ENCODE measurements at places on chromosomes 5 and 9.

DNA sequence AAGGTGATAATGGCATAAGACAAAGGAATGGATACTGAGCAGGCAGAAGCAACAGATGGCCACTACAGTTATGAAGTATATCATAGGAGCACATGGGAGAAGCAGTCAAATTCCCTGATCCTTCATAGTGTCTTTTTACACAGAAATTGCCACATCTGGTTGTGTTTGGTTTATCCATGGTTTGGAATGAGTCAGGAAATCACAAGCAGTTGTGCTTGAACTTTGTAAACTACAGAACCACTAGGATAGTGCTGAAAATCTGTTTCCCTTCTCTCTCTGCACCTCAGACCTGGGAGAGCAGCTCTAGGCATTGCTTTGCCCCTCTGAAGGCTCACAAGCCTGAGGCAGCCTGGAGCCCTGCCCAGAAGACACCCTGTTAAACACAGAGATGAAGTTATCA lies 134.0 kb downstream of the DMRT2 start:
- no peak for DNase-seq

- DNase-seq: no peak
Measured at GRCh38 chr5:176941951-176942350, 42.8 kb upstream of the HK3 start.

DNA sequence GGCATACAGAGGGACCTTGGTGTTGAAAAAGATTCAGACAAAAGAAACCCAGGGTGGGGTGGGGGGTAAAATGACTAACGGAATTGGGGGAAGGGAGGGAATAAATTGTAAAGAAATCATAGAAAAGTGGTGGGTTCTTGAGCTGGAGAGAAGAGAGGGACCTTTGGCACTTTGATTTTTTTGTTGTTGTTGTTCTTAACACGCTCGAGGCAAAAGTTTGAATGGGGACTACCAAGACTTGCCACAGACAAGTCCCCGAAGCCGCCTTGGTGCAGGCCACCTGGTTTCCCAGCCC lies 616 bp downstream of the VCAN start:
- DNase-seq: no peak

- no peak for DNase-seq
Measured at GRCh38 chr9:110364451-110364850, 26.8 kb upstream of the TXNDC8 start.

GRCh38 chr9:124629600-124629999 lies 122.4 kb upstream of the NR5A1 start:
- DNase-seq: no peak

DNA sequence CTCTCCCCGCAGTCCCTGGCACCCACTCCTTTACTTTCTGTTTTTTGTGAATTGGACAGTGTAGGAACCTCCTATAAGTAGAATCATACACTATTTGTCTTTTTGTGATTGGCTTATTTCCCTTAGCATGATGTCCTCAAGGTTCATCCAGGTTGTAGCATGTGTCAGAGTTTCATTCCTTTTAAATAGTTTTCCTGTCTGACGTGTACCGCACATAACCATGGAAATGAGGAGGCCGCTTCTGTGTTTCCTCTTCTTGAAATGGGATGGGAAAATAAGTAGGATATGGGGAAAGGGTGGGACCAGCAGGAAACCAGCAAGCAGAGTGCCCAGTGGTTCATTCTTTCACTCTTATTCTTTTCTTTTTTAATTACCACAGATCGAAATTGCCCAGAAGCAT lies 72.6 kb upstream of the ENTREP1 start:
- no peak for DNase-seq

DNA sequence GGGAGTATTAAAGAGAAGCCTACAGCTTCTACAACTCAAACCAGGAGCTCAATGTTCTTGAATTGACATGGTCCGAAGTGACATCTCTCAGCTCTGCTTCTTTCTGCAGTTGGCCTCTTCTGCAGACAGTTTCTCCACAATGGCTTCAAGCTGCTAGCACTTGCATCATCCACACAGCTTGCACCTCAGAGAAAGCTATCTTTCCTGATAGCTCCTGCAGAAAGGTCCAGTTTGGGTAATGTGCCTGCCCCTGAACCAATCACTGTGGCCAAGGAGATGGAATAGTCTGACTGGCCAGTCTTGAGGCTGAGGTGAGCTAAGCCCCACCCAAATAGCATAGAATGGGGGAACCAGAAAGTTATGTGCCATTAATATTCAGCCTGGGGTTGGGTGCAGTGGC lies 95.8 kb upstream of the ABCA1 start:
- no peak for DNase-seq

DNA sequence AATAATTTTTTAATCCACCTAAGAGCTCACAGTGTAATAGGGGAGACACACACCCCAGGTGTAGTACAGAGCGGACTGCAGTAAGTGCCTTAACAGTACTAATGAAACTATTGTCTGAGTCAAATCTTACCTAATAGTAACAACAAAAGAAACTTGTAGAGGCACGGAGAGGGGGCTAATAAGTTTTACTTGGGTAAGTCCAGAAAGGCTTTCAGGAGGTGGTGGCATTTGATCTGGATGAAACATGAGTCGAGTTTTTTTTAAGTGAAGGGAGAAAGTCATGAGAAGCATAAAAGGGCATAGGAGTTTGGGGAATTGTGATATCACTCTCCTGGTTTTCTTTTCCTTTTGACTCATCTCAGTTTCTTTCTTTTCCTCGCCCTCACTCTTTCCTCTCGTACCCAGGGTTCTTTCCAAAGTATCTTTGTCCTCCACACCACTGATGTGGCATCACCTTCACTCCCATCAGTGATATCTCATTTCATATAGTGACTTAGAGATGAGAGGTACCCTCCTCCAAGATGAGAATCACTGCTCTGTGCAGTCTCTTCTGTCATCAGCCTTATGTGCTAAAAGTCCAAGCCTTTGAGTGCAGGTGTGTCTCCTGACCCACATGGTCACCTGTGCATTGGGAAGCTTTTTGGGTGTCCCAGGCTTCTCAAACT lies 2.0 kb downstream of the CTNNA1 start:
- DNase-seq: no peak

GRCh38 chr9:133801739-133802138 lies 63.6 kb upstream of the SARDH start:
- DNase-seq: no peak
